ENCODE measurements at places on chromosomes 3 and 15.
A peak's percentile ranks its signal among the peaks of the same experiment; 100 is the strongest.

- no peak for DNase-seq
Measured at GRCh38 chr3:9028134-9028533, 64.9 kb upstream of the RAD18 start.

DNA sequence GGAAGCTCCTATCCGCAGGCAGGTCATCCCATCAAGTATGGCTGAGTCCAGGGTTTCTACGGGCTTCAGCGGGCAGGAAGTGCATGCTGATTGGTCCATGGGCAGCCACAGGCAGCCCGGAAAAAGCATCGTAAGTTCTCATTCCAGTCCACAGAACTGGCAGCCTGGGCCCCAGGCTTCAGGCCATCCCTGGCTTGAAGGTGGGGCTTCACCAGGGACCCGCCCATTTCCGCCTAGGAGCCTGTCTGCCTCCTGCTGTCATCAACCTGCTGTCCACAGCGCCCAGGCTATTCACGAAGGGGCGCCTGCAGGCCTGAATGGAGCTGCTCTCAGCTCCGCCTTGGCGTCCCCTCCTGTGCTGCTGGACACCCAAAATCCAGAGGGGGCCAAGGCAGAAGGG lies 13.9 kb downstream of the PCYT1A start:
- no peak for DNase-seq

GRCh38 chr3:132318451-132318850 lies 1.2 kb downstream of the ACP3 start:
- no peak for DNase-seq

GRCh38 chr3:36227980-36228379 lies 152.3 kb upstream of the STAC start:
- DNase-seq, result no peak

- no peak for DNase-seq
Measured at GRCh38 chr3:117914540-117915100, 1120.0 kb downstream of the IGSF11 start.

DNA sequence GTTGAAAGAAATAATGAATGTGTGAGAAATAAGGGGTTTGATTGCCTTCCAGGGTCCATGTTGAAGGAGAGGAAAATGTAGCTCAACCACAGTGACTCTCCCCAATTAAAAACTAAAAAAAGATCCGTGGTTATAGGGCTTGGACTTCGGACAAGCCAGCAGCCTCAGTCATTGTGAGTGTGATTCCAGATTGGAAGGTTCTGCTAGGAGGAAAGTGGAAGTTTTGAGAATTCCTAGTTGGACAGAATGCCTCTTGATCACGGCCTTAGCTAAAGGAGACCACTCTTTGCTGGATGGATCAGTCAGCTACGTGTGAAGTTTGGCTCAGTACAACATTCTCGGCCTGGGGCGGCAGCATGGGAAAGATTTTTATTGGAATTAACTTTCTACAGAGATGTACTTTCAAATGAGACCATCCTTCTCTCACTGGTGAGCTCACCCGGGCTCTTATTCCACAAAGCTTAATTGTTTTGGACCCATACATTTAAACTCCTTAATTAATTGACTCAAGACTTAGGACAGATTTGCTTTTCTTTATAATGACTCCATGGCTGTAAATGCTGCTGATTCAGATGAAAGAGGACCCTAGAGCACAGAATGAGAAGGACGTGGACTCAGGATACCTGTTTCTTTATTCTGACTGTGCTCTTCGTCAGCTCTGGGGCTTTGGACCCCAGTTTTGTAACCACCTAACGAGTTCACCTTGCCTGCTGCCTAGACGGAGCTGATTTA lies 27.5 kb downstream of the FLNB start:
- DNase-seq, result no peak

- no peak for DNase-seq
Measured at GRCh38 chr15:89822611-89822950, 7.9 kb upstream of the ANPEP start.

GRCh38 chr3:94114666-94115065 lies 51.8 kb downstream of the NSUN3 start:
- DNase-seq, result no peak

DNA sequence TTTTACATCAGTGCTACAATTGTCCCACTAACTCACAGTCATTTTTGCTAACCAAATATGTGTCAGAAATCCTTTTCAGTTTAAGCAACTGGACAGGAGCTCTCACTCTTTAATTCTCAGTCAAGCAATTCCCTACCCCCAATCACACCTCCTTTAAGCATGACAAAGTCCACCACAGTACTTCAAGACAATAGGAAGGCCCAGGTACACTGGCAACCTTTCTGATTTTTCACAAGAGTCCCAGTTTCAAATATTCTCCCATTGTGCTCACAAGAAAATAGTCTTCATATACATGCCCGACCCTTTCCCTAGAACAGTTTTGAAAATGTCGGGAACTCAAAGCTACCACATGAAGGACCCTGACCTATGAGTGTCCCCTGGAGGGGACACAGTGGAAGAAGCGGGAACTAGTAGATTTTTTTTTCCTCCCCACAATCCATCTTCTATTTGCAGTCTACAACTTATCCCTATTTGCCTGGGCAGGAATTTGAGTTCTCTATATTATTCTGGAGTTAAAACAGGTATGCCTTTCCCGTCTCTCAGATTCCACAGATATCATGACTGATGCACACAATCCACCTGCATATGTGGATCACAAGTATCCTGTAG lies 413.5 kb downstream of the TIGIT start:
- no peak for DNase-seq

DNA sequence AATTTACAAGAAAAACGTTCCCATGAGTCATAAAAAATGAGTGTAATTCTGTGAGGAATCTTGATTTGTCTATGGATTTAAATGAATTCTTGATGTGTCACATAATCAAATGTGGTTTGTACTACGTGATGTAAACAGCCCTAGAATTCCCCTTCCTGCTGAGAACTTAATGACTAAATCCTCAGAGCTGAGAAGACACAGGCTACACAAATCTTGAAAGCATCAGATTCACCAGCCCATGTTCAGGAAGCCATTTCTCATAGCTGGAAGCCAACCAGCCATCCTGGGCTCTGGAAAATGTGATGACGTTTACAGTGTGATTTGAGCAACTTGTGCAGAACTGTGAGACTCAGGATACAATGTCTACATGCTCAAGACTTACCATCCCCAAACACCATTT lies 193.7 kb upstream of the MME start:
- no peak for DNase-seq

- no peak for DNase-seq
Measured at GRCh38 chr15:22930782-22931484, 49.2 kb downstream of the CYFIP1 start.

DNA sequence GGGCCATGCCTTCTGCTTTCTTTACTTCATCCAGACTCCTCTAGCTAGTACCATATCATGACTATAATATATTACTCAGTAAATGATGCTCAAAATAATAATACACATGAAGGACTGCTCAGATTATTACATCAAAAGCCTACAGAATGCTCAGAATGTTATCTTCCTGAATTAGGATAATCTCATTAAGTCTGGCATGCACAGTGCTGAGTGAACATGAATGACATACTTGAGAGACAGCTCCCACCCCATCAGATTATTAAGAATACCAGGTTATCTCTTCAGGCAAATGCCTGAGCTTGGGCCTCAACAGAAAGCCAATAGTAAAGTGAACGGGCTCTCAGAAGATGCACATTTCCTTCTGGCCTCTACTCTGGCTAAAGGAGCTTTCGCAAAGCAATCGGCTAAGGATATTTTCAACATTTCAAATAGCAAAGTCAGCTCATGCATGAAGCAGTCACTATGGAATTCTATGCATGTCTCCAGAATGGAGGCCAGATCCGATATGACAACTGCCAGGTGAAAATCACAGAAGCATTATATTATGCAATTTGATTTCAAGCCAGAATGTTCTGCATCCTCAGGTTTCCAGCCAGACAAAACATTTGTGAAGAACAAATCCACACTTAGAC lies 122.6 kb downstream of the KCNMB2 start:
- no peak for DNase-seq

- DNase-seq, result no peak
Measured at GRCh38 chr15:60218256-60218655, 179.5 kb downstream of the ANXA2 start.

- no peak for DNase-seq
Measured at GRCh38 chr15:47812470-47812999, 95.2 kb downstream of the SEMA6D start.

DNA sequence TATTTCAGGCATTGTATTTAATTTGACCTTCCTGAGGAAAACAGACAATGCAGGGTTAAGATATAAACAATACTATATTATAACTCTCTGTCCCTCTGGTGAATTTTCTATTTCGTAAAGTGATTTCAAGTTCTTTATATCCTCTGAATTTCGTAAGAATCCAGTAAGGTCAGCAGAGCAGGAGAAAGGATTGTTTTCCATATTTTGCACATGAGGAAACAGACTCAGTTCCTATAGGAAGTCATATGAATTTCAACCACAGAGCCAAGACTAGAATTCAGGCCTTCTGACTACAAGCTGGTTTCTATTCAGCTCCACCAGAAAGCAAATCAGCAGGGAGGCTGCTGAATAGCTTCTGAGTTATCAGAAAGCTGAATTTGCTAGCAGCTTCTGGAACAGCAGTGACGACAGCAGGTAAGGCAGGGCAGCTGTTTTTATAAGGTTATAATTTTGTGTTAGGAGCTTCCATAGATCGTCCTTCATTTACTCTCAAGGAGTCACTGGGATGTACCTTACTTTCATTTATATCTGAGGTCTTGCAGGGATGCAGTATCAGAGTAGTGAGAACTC lies 11.1 kb upstream of the PLAAT1 start:
- DNase-seq, result no peak

DNA sequence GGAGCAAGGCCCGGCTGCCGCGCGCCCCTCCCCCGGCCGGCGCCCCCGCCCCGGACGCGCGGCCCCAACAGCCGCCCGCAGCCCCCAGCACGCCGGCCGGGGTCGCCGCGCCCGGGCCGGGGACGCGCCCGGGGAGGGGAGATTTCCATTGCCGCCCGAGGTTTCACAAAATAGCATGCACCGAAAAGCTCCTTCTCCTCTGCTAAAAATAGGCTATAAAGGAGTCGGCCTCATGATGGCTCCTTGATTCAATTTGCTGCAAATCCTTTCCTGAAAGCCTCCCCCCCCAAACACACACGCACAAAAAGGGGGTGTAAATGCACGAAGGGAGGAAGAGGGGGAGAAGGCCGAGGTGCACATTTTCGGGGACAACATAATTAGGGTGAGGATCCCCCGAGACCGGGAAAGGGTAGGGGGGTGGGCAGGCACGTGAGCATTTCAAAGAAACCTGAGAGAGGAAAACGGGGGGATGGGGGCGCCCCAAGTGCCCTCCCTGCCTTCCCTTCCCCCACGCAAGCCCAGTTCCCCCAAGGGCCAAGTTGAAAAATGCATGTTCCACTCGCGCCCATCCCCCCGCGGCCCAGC lies 734 bp downstream of the TBL1XR1 start:
- DNase-seq, result peak; percentile 46

GRCh38 chr3:175304404-175304803 lies 445.3 kb downstream of the NAALADL2 start:
- no peak for DNase-seq

GRCh38 chr15:48855501-48856440 lies 22.2 kb upstream of the EID1 start:
- DNase-seq, result no peak

- DNase-seq, result no peak
Measured at GRCh38 chr3:111956995-111957734, 21.7 kb upstream of the ABHD10 start.

GRCh38 chr3:48064292-48064829 lies 48.1 kb upstream of the MAP4 start:
- DNase-seq, result no peak

GRCh38 chr3:58049143-58049785 lies 41.0 kb downstream of the FLNB start:
- DNase-seq, result no peak

- no peak for DNase-seq
Measured at GRCh38 chr3:123159926-123160635, 41.7 kb upstream of the SEC22A start.

GRCh38 chr15:82944821-82945220 lies 7.7 kb downstream of the HOMER2 start:
- no peak for DNase-seq

DNA sequence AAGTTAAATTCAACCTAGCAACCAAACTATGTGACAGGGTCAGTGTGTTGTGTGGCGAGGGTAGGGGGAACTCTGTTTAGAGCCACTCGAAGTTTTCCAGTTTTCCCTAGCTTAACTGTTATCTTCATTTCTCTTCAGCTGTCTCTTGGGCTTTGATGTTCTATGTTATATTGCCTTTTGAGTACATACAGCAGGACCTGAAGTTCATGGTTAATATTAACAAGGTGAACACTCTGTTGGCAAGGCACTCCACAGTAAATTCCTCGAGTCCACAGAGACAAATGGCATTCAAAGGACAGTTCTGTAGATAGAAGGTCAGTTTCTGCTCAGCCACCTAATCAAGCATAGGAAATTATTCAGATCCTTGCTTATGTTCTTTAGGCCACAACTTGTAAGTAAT lies 147.9 kb upstream of the DPH6 start:
- DNase-seq, result no peak

DNA sequence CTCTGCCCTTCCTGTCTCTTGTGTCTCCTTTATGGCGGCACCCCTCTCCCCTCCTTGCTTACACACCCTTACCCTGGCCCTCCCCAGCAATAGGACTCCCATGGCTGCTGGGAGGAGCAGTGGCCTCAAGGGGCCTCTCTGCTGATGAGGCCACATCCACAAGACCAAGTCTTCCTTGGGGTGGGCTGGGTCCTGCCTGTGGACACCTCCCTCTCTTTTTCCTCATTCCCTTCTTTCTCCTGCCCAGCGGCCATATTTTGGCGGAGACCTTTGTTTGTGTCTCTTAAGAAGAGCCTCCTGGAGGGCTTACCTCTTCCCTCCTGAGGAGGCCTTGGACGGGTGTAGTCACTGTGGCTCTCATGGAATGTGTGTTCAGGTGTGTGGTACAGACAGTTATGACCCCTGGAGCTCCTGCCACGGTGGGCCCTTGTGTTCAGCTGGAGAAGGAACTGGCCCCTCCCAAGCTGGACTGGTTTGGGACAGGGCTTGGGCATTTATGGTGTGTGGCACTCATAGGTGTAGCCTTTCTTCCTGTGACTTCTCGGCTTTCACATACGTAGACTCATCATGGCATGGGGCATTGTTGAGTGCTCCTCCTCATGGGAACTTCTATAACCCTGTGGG lies 56.6 kb upstream of the APEH start:
- DNase-seq, result no peak

DNA sequence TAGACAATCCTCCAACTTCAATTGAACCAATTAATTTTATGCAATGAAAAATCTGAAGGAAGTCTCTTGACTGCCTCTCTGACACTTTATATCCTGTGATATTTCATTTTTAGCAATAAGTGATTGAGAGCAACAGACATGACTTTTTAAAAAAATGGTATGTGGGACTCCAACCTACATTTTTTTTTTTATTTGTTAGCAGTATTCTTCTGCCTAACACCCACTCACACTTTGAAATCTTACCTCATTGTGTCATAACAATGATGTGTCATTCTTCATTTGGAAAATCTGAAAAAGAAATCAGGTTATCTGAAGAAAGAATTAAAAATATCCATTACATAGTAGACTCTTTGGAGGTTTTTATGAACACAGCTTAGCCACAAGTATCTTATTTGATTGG lies 541.3 kb upstream of the KCNMB2 start:
- no peak for DNase-seq
